ENCODE measurements at places on chromosomes 4 and X. TPM values are rescaled to one million over a fixed set of nuclear protein-coding genes. Genes with fewer than 3 reads are reported as not detected.

- DNase-seq, result no peak
Observed at GRCh38 chr4:58602731-58603359, 1492.7 kb upstream of the IGFBP7 start.

- peak; percentile 77 for DNase-seq
Observed at GRCh38 chr4:143336781-143337599, at the start of gene GAB1. TSS of gene GAB1 (plus strand) at chr4:143336876. CDS start at chr4:143337189, 313 bp downstream.

DNA sequence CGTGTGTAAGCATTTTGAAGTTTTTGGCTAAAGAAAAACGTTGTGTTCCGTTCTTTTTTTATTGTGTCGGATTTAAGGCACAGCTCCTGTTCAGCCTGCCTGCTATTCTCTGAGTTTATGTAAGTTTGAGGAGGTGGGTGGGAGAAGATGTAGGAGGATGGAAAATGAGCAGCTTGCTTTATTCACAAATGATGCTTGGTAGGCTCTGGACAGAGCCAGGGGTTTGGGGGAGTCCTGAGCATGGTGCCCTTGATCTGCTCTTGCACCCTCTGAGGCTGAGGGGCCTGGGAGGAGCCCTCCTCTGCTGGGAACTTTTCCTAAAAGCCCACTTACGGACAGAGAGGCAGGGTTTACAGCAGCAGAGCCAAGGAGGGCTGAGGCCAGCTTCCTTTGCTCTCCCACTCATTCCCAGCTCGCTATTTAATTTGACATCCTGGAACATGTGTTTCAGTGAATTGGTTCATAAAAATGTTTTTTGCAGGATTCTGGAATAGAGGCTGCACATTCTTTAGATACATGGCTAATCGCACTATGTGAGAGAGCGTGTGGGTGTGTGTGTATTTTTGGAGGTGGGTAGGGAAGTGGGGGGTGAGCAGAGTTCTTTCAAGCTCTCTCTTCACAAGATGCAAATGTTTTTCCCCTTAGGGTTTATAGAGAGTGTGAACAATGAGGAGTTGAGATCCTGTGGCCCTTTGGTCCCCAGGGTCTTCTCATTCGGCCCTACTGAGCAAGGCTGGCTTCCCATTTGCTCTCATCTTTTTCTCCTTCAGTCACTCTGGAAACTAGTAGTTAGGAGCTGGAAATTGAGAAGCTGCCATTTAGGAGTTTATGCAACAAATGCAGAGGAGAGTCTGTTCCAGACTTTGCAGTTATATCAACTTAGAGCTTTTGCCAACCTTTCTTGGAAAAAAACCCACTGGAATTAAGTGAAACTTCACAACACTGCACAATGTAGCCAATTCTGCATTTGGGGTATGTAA is 32.1 kb downstream of the TMEM131L start:
- no peak for DNase-seq

- no peak for DNase-seq
Observed at GRCh38 chr4:165190591-165191347, 16.6 kb upstream of the KLHL2 start.

The CD40LG gene
- total RNA-seq, result not detected

DNA sequence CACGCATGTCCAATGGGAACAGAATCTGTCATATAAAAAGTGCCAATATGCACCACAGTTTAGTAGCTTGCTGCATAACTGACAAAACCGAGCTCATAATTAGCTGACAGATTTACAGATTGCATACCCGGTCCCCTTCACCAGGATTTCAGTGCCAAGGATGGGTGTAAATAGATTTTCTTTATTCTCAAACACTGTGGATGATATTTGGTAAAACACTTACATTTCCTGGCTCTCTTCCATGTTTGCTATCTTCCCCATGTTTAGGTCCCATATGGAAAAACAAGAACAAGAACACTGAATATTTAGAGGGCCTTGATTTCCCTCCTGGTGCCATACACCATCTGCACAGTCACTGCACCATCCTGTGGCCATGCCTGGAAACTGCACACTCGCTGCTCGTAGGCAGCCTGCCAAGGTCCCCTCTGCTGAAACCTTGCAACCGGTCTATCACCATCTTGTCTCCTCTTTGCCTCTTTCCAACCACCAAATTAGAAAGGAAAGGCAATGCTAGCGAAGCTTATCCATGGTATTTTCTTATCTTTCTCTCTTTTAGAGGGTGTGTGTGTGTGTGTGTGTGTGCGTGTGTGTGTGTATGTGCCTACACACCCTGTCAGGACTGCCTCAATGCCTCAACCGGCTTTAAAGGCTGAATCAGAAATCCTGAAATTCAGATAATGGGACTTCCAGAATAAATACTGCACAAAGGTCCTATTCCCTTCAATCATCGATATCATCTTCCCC is 124.2 kb upstream of the MBNL3 start:
- DNase-seq, result peak; percentile 39

GRCh38 chr4:81682492-81682891 is 210.8 kb upstream of the RASGEF1B start:
- DNase-seq, result no peak

The CC2D2A gene
- total RNA-seq, result 16.3 TPM

- no peak for DNase-seq
Observed at GRCh38 chr4:19256823-19257222, 994.9 kb upstream of the SLIT2 start.

DNA sequence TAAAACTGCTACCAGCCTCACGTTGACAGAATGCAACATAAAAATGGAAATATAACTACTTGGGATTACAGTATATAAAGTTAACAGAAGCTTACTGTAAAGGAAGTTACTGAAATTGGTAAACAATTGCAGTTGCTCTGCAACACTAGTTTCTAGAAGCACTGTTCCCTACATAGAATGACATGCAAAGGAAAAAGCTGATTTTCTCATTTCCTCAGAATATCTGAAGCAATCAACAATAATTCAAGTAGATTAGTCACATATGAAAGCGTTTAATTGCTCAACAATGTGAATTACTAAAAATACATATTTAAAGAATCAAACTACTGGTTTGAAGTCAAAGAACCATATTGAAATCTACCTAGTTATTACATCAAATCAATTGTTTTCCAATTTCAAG is 31.8 kb downstream of the PDGFC start:
- DNase-seq, result no peak

The DGKK gene
- not detected for total RNA-seq

The SSX1 gene
- total RNA-seq, result not detected

The SSX4 gene
- not detected for total RNA-seq

The GYG2 gene
- total RNA-seq, result 7.2 TPM
